ENCODE measurements at places on chromosomes 11 and 22.

- DNase-seq = no peak
Observed at GRCh38 chr11:113193016-113193415, 121.4 kb upstream of the TTC12 start.

DNA sequence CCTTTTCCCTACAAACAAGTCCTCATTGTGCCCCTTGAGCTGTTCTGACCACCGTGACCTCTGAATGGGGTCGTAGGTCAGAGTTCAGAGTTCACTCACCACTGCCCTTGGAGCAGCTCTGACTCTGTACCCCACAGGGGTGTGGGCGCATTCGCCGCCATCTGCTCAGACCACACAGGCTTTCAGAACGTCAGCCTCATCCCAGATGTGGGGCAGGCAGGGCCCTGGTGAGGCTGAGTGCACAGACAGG is 14.8 kb upstream of the MUC5B start:
- no peak for DNase-seq

- DNase-seq = no peak
Observed at GRCh38 chr22:35727436-35727835, 9.8 kb downstream of the APOL5 start.

- no peak for DNase-seq
Observed at GRCh38 chr22:50485221-50486131, 1.2 kb upstream of the MIOX start.

DNA sequence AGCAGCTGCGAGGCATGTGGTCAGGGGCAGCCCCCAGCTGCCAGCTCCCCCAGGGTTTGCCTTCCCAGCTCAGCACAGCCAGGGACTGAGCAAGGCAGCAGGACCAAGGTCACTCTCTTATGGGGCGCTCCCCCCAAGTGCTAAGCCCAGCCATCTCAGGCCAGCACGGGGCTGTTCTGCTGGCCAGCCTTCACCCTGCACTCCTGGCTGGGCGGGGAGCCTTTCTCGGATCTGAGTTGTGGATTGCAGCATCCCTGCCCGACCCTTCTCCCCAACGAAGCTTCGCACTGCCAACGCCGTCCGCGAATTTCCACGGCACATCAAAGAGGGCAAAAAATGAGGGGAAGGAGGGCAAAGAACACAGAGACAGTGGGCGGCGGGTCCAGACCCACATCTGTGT is 42.5 kb upstream of the GAL start:
- no peak for DNase-seq

DNA sequence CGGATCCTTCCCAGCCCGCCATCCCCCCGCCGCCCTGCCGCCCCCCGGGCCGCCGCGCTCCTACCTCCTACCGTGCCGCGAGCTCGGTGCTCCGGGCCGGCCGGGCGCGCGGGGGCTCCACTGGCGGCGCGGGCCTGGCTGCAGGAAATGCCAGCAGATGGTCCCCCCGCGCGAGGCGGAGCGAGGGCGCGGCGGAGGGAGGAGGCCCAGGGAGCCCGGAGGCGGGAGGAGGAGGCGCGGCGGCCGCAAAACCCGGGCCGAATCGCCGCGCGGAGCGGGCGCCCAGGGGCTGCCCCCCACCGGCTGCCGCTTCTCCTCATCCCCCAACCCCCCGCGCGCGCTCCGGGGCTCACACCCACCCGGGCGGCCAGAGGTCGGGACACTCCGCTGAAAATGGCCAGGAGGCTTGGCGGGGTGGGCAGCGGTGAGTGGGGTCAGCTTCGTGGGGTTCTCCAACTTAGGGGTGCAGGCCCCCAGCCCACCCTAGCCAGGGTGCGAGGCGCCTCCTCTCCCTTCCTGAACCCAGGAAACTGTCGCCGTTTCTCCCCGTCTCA is at the start of gene OSBPL5:
OSBPL5 (minus strand) TSS at position 159 of the 554 bp plus-strand sequence. CDS start 36,162 bp downstream, outside the sequence.
- DNase-seq = no peak

GRCh38 chr11:78420255-78420764 is 2.7 kb upstream of the GAB2 start:
- DNase-seq = peak; percentile 72

DNA sequence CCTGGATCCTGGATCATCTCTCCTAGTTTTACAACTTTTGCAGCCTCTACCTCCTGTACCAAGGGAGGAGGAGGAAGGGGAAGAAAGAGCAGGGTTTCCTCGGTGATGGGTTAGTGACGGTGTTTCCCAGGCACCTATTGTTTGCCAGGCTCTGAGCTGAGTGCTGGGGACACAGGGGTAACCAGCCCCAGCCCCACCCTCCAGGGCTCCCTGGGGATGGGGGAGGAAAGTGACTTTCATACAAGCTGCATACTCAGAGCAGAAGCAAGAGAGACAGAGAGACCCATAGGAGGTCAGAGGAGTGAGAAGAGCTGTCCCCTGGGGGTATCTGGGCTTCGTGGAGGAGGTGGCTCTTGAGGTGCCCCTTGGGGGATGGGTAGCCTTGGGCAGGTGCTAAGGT is 89.4 kb upstream of the THY1 start:
- DNase-seq = no peak

GRCh38 chr11:40321537-40321936 is 1137.9 kb downstream of the LRRC4C start:
- DNase-seq = no peak

GRCh38 chr11:133619973-133620372 is 87.7 kb upstream of the OPCML start:
- DNase-seq = no peak

- DNase-seq = no peak
Observed at GRCh38 chr22:25777870-25778269, 35.9 kb downstream of the MYO18B start.

Data from brain pericyte (primary cell).